ENCODE measurements at places on chromosomes 3 and 15.

GRCh38 chr3:172259111-172259541 is 189.1 kb downstream of the GHSR start:
- peak; percentile 45 for DNase-seq

GRCh38 chr3:44409640-44410410 is 67.6 kb downstream of the ZNF445 start:
- no peak for DNase-seq

- peak; percentile 74 for DNase-seq
Measured at GRCh38 chr3:149120051-149120972, 9.1 kb upstream of the HPS3 start.

- DNase-seq = no peak
Measured at GRCh38 chr15:87704276-87704675, 552.3 kb downstream of the NTRK3 start.

GRCh38 chr3:18061737-18062656 is 319.6 kb upstream of the TBC1D5 start:
- DNase-seq = peak; percentile 61
